ENCODE measurements at places on chromosomes 12 and 14. TPM values are rescaled to one million over a fixed set of nuclear protein-coding genes. Genes with fewer than 3 reads are reported as not detected.

DNA sequence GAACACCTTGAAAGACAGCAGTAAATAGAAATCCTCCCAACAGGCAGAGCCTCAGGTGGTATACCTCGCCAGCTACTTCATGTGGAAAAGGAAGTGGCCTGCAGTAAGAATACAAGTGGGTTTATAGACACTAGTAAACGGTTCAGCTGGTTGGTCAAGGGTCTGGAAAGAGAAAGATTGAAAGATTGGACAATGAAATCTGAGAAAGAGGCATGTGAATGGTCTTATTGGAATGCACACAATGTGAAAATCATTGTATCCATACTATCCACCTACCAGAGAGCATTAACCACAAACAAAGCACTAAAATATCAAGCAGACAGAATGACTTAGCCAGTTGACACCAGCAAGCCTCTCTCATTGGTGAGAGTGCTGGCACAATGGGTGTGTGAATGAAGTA lies 98.2 kb downstream of the SSPN start:
- H3K4me1 ChIP-seq = peaks cover 15% of the 10 kb centered on the region
- no peaks in the 10 kb centered on the region for H3K36me3 ChIP-seq
- H3K27me3 ChIP-seq = peaks cover 2% of the 10 kb centered on the region
- no peak for DNase-seq

DNA sequence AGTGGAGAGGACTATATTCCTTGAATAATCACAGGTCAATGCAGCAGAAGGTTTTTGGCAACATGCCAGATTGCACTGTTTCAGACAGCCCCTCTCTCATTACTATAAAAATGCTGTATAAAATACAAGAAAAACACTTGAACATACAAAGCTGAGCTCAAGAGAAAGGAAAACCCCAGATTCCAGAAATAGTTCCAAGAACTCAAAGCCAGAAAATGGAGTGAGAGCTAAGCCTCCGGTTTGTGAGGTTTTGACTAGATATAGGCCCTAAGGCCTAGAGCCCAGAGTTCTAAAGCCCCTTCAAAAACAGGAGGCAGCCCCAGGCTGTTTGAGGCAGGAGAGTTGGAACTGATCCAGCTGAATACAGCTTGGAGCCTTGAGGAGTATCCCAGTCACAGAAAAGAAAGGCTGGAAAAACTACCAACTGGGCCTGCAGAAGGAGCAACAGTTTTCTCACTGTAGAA lies 29.4 kb upstream of the ACTN1 start:
- no peak overlapping the region for H3K27ac ChIP-seq
- H3K4me3 ChIP-seq = no peak overlapping the region
- peaks cover 4% of the 10 kb centered on the region for H3K27me3 ChIP-seq
- no peak for DNase-seq
- H3K36me3 ChIP-seq = no peaks in the 10 kb centered on the region
- H3K4me1 ChIP-seq = peaks cover 10% of the 10 kb centered on the region

GRCh38 chr12:62722971-62723680 lies 211.8 kb downstream of the PPM1H start:
- no peaks in the 10 kb centered on the region for H3K4me1 ChIP-seq
- H3K36me3 ChIP-seq = no peaks in the 10 kb centered on the region
- H3K27ac ChIP-seq = no peak overlapping the region
- H3K27me3 ChIP-seq = peaks cover 7% of the 10 kb centered on the region

GRCh38 chr14:101857226-101857625 lies 95.7 kb downstream of the PPP2R5C start:
- H3K4me3 ChIP-seq = no peak overlapping the region
- DNase-seq = no peak
- no peaks in the 10 kb centered on the region for H3K27me3 ChIP-seq
- H3K27ac ChIP-seq = no peak overlapping the region

DNA sequence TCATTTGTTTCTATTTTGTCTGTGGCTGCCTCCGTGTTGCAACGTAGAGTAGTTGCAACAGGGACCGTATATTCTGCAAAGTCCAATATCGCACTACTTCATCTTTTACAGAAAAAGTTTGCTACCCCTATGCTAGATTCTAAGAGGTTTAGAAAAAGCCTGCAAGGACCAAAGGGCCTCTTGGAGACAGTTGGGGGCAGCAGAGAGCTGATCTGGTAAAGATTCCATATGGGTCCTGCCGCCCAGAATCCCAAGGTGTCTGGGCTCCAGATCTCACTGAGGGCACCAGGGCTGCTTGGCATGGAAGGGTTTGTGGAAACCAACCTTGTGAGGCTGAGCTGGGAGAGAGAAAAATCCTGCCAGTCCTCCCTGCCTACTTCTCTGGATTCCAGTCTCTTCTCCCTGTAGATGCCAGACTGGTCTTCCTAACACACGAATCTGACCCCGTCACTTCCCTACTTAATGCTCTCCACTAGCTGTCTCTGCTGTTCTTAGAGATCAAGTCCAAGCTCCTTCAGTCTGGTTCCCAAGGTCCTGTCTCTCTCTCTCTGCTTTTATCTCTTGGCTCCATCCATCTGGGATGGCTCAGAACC lies 74.6 kb downstream of the GLRX5 start:
- no peak overlapping the region for H3K4me3 ChIP-seq
- H3K27me3 ChIP-seq = peaks cover 14% of the 10 kb centered on the region
- no peak overlapping the region for H3K27ac ChIP-seq
- DNase-seq = peak; percentile 22

CLEC1A gene
- not detected for total RNA-seq

GRCh38 chr12:99984271-99985128 lies at the start of gene ANKS1B:
TSS of gene ANKS1B (minus strand) at chr12:99984936. CDS start at chr12:99984237, 699 bp downstream.
- H3K4me3 ChIP-seq = peak within 1 kb of the TSS; percentile 52
- peaks cover 51% of the 10 kb centered on the region for H3K27me3 ChIP-seq
- no peak within 1 kb of the TSS for H3K27ac ChIP-seq
- DNase-seq = no peak

TSHR gene
- total RNA-seq = not detected

DNA sequence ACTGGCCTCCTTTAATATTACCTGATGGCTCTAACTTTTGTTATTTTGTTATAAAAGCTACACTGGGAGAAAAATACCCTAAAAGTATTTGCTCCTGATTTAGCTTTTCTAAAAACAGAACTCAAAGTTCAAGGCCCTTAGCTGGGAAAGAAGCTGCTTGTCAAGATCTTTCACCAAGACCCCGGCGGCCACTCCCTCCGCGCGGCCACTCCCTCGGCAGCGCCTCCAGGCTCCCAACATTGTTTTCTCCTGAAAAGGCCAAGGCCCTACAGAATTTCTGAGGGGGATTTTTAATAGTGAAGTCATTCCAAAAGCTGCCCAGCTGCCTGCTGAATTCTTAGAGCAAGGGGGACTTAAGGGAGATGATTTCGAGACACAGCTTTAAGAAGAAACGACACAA lies 96.4 kb downstream of the NTN4 start:
- H3K27ac ChIP-seq = no peak overlapping the region
- H3K36me3 ChIP-seq = no peaks in the 10 kb centered on the region
- no peaks in the 10 kb centered on the region for H3K27me3 ChIP-seq

DNA sequence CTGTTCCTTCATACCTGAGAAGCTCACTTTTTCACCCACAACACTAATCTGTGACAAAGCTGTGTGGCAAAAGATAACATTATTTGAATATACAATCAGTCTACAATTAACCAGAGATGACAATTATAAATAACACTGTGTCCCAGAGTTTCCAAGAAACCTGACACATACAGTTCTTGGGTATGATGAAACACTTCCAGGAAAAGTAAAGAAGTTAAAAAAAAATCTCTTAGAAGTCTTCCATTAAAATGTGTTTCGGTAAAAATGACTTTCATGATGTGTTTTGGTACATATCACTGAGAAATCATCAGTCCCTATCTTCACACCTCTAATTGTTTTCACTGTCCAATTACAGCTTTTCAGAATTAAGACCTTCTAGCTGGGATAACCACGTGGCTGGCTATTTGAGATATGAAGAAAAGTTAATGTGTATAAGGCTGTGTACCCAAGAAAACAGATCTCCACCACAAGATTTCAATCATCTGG lies 390.2 kb downstream of the SOX5 start:
- no peak overlapping the region for H3K27ac ChIP-seq
- no peaks in the 10 kb centered on the region for H3K36me3 ChIP-seq
- H3K4me3 ChIP-seq = no peak overlapping the region
- H3K27me3 ChIP-seq = no peaks in the 10 kb centered on the region
- no peaks in the 10 kb centered on the region for H3K4me1 ChIP-seq
